ENCODE measurements at places on chromosomes 12 and 14.

- no peak for DNase-seq
These were observed 1.6 kb downstream of the OAS3 start for GRCh38 chr12:112939761-112940381.

DNA sequence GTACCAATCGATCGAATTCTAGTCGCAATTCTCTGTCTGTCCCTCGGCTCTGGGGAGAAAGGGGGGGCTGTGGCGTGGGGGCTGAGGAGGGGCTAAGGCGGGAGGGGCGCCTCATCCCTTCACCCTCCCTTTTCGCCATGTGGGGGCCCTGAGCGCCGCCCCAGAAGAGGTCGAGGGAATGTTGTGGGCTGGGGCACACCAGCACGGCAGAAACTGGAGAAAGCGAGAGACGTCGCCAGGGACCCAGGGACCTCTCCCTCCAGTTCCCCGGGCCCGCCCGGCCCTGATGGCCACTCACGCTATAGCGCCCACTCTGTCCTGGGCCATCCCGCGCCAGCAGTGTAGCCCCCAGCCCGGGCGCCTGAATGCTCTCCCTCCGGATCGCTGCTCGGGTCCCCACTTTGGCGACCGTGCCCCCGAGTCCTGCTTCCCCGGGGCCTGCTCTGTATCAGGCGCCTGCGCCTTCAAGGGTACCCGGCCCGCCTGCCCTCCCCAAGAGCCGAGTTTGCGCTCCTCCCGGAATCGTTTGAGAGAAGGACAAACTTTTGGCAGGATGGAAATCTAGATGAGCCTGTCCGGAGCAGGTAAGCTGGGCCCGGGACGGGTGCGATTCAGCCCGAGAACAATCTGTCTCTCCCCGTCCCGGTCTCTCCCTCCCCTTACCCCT lies 62.6 kb downstream of the SMUG1 start:
- no peak for DNase-seq

DNA sequence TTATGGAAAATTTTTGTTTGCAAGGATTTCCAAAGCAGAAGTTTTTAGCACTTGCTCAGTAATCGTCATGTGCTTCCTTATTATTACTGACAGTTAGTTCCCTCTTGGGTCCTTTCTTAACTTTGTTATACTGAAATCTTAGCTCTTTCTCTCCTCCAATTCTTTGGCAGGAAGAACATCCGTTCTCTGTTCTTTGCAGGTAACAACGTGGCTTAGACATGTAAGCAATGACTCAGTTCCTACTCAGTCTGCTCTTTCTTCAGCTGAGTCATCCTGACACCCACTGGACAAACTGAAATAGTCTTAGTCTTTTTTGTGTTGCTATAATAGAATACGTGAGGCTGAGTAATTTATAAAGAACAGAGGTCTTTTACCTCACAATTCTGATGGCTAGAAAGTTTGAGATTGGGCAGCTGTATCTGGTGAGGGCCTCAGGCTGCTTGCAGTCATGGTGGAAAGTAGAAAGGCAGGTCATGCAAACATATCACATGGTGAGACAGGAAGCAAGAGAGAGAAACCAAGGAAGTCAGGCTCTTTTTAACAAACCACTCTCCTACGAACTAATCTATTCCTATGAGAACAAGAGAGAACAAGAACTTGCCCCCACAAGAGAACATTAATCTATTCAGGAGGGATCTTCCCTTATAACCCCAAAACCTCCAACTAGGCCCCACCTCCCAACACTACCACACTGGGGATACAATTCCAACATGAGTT lies 49.2 kb downstream of the TESPA1 start:
- no peak for DNase-seq

GRCh38 chr14:94317259-94317658 lies 5.9 kb downstream of the SERPINA6 start:
- DNase-seq, result no peak

GRCh38 chr14:57822081-57822480 lies 43.8 kb downstream of the SLC35F4 start:
- DNase-seq, result no peak

GRCh38 chr14:48936362-48936761 lies 649.8 kb downstream of the RPS29 start:
- DNase-seq, result no peak

DNA sequence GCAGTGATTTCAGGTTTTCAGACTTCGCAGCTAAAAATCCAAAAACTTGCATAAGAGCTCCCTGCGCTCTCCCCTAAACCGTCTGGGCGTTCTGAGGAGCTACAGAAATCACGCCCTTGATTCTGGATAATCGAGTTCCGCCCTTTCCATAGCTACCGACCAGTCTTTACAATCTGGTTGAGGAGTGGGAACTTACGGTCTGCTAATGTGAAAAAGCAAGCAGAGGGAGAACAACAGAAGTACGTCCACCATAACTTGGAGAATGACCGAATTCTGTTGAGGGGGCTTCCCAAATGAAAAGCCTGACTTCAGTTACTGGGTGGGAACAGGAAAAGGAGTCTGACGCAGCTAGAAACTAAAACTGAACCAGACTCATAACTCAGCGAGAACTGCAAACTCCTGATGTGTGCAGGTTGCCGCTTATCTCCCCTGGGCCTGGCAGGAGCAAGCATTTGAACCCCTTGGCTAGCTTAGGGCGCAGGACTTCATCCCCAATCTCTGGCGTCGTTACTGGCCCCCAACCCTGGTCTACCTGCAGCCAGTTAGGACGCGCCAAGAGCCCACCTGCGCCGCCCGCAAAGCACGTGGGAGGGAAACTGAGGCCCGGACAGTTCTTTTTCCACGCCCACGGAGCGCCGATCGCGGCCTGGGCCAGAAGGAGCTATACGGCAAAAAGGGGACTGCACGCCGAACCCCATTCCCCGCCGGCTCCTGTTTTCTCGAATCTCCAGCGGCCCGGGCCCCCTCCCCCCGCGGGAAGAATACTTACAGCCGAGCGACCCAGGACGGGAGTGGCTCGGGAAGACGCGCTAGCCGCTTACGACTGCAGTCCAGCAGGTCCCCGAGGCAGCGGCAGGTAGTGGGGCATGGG lies 838 bp downstream of the LRIG3 start:
- DNase-seq, result no peak

DNA sequence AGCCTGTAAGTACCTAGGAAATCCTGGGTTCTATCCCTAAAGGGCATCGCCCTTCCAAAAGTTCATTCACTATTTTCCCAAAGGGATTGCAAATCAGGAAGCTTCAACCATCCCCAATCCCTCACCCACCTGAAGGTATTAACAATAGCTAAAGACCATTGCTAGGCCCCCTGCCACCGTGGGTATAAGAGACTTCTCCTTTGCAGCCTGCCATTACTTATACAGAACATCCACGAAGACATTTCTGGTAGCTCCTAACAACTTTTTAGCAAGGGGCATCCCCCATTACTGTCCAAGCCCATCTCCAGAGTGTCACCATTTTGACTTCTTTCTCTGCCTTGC lies 384 bp upstream of the SMUG1 start:
- DNase-seq, result no peak

DNA sequence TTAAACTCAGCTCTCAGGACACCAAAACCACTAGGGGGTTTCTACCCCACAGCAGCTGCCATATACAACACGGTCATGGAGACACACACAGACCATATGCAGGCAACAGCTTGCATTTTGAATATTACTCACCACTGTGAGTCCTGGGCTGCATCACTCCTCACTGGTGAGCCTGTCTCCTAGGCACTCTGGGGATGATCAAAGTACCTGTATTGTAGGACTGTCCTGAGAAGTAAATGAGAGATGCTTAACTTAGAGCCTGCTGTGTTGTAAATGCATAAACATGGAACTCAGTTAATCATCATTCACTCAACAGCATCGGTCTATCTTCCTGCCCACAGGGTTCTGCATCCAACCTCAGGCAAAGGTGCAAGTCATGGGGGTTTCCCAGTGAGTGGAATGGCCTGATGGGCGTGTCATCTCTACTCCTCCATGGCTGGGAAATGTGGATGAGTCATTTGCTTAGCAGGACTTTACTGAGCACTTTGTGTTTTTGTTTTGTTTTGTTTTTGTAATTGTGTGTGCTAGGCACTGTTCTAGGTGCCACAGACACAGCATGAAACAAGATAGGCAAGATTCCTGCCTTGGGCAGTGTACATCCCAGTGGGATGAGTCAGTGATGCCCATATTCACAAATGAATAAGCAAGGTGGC lies 1141.2 kb upstream of the TMEM132C start:
- no peak for DNase-seq

GRCh38 chr14:72186523-72186922 lies 254.3 kb downstream of the RGS6 start:
- no peak for DNase-seq

DNA sequence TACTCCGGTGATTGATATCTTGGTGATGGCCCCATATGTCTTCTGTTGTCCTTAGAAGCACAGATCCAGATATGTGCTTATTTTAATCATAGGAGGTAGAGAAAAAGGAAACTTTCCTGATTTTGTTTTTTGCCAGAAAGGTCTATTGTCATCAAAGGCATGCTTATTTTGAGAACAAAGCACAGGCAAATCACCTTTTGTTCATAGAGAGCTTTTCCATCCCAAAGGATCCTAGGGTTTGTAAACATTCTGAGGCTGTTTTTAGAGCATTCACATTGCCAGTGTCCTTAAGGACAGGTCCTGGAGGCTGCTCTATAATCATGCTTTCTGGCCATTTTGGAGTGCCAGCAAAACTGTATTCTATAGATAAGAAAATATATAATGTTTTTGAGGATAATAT lies 148.5 kb upstream of the SEL1L start:
- no peak for DNase-seq

GRCh38 chr12:108666401-108666881 lies 32.7 kb upstream of the SELPLG start:
- no peak for DNase-seq

GRCh38 chr14:22233377-22233776 lies 355.6 kb downstream of the DAD1 start:
- DNase-seq, result no peak

DNA sequence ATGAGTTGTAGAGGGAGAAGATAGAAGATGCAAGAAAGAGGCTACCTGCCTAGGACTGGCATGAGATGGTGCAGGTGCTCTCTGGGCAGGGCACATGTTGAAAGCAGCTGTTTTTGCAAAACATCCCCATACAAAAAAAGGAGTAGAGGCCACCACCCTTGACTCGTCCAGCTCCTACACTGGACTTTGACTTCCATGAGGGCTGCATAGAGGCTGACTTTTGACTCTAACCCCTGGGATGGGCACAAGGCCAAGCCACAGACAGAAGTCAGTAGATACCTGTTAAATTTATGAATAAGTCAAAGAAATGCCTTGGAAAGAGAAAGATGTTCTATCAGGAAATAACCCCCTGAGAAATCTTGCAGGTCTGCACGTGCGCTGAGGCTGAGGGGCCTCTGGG lies 1139.1 kb upstream of the TMEM132C start:
- DNase-seq, result no peak

GRCh38 chr12:120971299-120972180 lies 6.8 kb upstream of the HNF1A start:
- peak; percentile 20 for DNase-seq

- DNase-seq, result no peak
These were observed 824 bp downstream of the OAS1 start for GRCh38 chr12:112907415-112908157.

DNA sequence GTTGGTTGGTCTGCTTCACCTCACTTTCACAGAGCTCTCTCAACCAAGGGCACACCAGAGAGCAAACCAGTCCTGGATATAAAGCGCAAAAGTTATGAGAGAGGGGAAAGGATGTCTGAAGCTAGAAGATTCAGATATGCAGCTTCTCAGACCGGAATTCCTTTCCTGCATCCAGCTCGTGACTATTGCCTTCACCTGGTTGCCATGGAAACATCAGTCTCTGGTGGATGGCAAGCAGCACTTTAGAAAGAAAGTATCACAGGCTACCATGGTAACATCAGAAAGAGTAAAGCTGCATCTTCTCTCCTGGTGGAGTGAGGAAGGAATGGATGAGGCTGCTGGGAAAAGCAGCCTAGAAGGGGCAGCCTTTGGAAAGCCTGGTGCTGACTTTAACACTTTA lies 13.7 kb downstream of the REM2 start:
- DNase-seq, result no peak

DNA sequence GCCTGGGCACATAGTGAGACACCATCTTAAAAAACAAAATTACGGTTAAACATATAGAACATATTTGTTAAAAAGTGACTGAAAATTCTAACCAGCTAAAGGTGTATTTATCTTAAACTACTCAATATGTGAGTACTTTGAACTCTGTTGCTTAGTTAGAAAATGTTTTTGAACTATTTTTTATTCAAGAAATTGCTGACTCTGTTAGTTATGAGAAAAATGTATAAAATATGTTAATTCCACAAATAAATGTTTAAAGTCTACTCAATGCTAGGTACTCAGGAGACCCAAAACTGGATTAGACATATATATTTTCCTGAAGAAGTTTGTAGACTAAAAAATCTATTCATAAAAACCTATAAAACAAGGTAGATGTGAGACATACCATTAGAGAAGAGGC lies 23.0 kb upstream of the GPR33 start:
- DNase-seq, result no peak
